ENCODE measurements at places on chromosomes 16 and 17.

DNA sequence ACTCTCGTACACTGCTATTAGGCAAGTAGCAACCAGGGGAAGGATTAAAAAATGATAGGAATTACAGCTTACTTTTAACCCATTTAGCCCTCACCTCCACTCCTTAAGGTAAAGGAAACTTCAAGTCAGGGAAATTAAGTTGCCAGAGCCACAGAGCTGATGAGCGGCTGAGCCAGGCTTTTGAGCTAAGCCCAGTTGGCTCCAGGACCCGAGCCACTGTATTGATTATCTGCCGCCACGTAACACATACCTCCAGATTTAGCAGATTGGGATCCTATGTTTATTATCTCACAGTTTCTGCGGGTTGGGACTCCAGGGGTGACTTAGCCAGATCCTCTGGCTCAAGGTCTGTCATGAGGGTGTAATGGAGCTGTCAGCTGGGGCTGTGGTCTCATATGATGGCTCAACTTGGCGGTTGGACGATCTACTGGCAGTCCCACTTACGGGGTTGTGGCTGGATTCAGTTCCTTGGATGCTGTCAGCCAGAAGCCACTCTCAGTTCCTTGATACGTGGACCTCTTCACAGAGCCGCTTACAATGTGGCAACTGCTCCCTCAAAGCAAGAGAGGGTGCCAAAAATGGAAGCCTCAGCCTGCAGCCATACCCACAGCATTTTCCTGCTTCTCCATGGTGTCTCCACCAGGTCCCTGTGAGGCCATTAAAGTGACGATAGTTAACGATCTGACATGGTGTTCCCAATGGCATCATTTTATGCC, 57.3 kb downstream of the TMEM186 start:
- no peak for DNase-seq

DNA sequence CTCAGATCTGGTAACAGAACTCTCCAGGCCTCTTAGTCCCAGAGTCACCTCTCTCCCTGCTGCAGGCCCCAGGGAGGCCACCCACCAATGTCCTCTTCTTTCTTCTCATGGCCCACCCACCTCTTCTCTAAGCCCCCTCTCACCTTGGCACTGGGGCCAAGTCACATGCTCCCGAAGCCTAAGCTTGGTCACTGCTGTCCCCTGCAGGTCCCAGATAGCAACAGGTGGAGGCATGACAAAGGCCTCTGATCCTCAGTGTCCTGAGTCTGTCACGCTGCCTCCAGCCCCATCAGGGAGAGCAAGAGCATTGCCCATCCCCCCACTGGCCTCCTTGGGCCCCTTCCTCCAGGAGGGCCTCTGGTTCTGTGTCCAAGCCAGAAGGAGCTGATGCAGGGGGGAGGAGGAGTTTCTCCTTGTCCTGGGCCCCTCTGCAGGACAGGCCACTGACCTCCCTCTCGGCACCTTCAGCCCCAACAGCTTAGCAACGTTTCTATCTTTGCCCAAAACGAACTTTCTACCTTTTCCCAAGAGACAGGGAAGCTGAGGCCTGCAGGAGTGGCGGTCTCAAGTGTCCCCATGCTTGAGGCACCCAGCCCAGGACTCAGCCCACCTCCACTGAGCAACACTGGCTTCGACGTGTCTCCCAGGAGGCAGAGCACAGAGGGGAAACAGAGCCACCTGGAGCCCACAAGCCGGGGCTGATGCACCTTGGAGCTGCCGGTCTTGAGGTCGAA, 8.6 kb downstream of the P2RX1 start:
- DNase-seq = no peak

GRCh38 chr16:20102021-20102420, 28.3 kb upstream of the GPR139 start:
- no peak for DNase-seq

- no peak for DNase-seq
Measured at GRCh38 chr17:39352986-39353385, 48.4 kb downstream of the FBXL20 start.

DNA sequence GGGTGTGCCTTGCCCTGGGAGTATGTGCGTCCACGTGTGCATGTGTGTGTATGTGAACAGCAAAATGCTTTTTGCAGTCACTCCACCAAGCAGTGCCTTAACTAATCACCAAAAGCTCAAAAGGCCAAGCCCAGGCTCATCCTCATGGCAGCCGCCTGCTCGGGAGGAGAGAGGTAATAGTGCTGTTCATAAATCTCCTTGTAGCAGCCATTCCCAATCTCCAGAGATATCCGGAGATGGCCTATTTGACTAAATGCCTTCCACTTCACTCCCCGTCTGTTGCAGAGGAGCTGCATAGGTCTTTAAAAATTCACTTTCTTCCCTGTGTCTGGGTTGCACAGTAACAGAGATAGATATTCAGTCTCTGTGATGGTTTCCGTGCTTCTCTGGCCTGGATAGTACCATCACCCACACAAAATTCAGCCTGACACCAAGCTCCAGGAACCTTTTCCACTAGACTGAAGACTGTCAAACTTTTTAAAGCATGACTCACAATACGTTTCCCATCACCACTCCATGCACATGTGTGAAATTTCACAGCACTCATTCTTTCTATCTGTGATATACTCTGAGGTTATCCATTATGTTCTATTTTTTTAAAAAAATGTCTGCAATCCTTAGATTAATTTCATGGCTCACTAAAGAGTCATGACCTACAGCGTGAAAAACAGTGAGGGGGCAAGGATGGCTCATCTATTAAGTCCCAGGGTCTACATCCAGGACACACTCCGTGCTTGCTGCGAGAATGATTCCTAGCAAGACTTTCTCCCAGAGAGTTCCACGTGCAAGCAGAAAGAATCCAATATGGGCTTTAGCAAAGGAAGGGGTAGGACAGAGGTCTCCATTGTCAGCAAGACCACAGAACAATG, 357.8 kb downstream of the GRIN2A start:
- no peak for DNase-seq

- DNase-seq = no peak
Measured at GRCh38 chr16:10970065-10970464, 25.7 kb downstream of the CLEC16A start.

DNA sequence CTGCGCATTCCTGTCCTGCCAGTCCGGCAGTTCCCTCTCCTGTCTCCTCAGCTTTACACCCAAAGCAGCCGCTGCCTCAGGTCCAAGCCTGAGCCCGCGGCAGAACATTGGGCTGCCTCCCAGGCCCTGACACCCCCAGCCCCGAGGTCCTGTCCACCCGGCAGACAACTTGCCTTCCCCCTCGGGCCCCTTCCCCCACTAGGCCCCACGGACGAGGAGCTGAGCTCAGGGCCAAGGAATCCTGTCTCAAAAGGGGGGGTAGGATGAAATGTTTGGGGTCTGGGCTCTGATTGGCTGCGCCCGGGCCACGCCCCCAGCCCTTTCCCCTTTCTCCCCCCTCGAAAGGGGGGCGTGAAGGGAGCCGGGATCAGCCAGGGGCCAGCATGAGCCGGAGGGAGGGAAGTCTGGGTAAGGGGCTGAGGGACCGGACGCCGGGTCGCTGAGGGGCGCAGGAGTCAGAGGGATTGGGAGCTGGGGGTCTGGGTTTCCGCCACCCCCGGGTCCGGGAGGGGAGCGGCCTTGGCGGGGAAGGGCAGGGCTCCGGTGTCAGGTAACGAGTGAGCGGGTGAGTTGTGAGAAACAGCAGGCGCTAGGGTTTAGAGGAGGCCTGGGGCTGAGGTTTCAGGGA, at the start of gene CTF1:
CTF1 (plus strand) TSS at position 354 of the 628 bp plus-strand sequence; CDS start at position 384, 30 bp downstream.
- no peak for DNase-seq

DNA sequence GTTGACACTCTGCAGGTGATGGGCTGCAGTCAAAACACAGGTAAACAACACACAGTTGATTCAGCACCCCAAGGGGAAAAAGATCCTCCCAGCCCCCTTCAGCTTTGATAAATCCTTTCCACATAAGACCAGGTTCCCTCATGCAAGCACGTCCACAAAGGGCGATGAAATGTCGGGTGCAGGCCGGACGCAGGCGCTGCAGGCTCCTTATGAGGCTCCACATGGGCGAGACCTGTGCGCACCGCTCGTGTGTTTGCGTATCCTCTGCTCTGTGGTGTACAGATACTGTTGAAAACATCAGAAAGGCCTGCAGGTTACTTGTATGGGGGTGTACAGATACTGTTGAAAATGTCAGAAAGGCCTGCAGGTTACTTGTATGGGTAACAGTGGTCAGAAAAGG, 14.4 kb upstream of the ZNF750 start:
- no peak for DNase-seq

GRCh38 chr17:58517378-58517927, 3.0 kb upstream of the MTMR4 start:
- no peak for DNase-seq

- DNase-seq = no peak
Measured at GRCh38 chr16:85541980-85542900, 70.9 kb upstream of the GSE1 start.

GRCh38 chr16:84088695-84089395, 27.9 kb downstream of the MBTPS1 start:
- no peak for DNase-seq

GRCh38 chr17:60077672-60078519, 825 bp downstream of the HEATR6 start:
- DNase-seq = no peak

DNA sequence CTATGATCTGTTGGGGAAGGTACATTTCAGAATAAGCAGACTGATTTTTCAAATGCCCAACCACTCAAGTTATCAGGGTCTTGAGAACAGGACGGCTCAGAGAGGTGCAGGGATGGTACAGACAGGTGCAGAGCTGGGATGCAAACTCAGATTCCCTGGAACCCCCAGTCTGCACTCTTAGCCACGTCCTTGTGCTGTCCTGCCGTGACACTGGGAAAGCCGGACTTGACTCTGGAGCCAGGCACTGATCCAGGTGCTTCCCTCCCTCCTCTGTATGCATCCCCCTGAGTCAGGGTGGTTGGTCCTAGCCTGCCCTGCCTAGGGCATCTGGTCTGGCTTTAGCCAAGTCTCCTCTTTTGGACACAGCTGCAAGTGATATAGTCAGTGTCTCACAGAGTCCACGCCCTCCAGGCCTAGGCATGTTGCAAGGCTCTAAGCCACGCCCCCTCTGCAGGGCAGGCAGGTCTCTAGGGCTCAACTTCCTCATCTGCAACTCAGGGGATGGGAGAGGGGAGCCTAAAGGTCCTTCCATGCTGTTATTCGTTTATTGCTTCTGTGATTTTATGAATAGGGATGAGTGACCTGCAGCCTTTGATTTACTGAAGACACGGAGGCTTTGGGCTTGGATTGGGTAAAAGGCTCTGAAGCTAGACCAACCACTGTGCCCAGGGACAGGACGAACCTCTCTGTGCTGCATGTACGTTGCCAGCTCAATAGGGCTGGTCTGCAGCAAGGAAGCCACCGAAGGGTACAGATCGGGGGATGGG, 97.3 kb downstream of the SDK2 start:
- DNase-seq = no peak

DNA sequence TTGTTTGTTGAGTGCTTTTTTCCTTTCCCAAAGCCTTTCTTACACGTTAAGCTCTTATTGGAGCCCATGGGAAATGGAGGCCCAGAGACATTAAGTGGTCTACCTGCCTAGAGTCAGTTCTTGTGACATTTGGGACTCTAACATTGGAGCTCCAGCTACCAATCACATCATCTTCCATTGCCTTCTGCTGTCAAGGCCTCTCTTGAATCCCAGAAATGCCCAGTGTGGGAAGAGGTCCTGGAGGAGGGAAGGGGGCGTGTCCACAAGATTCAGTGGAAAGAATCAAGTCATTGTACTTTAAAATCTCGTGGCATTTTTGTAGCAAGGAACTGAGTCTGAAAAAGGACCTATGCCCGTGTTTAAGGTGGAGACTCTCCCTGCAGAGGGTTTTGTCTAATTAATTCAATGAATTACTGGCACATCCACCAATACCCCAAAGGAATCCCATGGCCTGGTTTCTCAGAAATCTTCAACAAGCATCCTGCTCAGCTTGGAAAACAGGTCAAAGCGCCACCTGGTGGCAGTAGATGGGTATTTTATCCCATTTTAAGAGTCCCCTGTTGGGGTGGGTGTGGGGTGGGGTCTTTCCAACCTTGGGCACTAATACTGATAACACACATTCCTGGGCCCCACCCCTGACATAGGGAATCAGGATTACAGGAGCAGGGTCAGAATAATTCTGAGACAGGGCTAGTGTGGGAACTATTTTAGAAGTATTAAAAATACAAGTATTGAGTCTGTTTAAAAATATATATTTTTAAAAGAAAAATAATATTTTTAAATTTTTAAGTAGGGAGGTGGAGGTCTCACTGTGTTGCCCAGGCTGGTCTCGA, 24.6 kb downstream of the GPT2 start:
- DNase-seq = peak; percentile 23

DNA sequence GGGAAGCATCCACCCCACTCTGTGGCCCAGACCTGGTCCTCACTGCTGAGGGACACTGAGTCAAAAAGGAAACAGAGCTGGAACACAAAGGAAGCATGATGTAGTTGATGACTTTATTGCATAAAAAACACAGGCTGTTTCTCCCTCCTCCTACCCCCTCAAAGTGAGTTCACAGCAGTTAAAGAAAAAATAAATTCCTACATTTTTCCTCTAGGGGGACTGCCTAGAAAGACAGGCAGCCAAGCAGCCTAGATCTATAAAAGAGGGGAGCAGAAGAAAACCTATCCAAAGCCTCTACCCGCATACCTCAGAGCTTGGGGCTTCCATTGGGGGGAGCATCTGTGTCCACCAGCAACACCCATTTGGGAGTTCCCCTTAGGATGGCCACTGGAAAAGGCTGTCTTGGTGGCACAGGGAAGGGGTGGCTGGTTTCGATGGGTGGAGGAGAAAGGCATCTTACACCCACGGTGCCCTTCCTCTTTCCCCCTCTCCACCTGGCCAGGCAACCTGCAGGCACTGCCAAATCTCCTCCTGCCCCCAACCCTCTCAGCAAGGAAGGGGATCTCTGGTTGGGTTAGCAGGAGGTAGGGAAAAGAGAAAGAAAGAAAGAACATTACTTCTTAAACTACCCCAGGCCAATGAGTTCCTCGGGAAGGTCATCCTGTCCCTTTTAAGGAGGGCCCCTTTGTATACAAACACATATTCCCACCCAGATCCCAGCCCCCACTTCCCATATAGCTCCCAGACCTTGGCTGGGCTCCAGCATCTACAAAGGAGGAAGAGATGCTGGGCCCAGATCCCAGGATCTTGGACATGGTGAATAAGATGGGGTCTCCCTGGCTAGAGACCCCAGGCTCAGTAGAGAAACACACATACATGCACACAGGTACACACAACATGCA, 4.0 kb upstream of the SCRN2 start:
- no peak for DNase-seq

DNA sequence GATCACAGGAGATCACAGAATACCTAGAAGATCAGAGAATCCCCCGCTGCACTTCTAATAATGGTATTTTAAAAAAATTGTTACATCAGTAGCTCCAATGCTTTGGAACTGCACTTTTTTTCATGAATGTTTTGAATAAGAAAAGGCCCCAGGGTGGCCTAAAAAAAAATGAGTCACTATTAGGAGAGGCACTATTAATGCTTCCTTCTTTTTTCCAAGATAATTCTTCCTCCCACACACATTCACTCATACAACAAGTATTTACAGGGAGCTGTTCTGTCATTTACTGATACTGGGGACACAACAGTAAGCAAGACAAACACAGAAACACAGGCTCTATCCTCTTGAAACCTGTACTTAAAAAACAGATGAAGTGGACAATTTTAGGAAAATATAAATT, 675 bp upstream of the PDZD9 start:
- DNase-seq = no peak

GRCh38 chr16:12600116-12600515, 203.6 kb downstream of the CPPED1 start:
- DNase-seq = no peak
